A375 (cell line): ENCODE measurements at places on chromosomes 2 and 18. TPM values are rescaled to one million over a fixed set of nuclear protein-coding genes. Genes with fewer than 3 reads are reported as not detected.

The R3HDM1 gene
- 8.5 and 8.9 TPM in 2 replicates for total RNA-seq

The C2orf80 gene
- total RNA-seq: not detected in 2 replicates

The C1QL2 gene
- not detected in 2 replicates for total RNA-seq

The DUSP2 gene
- 17.0 and 18.2 TPM in 2 replicates for total RNA-seq

The GPR35 gene
- 0.16 and 0.19 TPM in 2 replicates for total RNA-seq

The FEV gene
- not detected in 2 replicates for total RNA-seq

The LIMS4 gene
- 0.19 and 0.90 TPM in 2 replicates for total RNA-seq

The RSAD2 gene
- 0.21 TPM in 1 of 2 replicates, not detected in the other for total RNA-seq

The IWS1 gene
- total RNA-seq: 28.0 and 39.9 TPM in 2 replicates

The TCF7L1 gene
- 0.16 TPM in 1 of 2 replicates, not detected in the other for total RNA-seq

The BUB1 gene
- 35.4 and 41.1 TPM in 2 replicates for total RNA-seq

The PSMA8 gene
- not detected in 2 replicates for total RNA-seq

The IL36B gene
- total RNA-seq: not detected in 2 replicates

The FBLN7 gene
- total RNA-seq: 0.11 and 0.21 TPM in 2 replicates

The LOXL3 gene
- total RNA-seq: 158 and 171 TPM in 2 replicates

The ASAP2 gene
- 16.6 and 18.2 TPM in 2 replicates for total RNA-seq

The PROKR1 gene
- total RNA-seq: not detected in 2 replicates

The SCN7A gene
- total RNA-seq: 0.04 TPM in 1 of 2 replicates, not detected in the other

The MIB1 gene
- 18.0 and 24.5 TPM in 2 replicates for total RNA-seq

The GREB1 gene
- total RNA-seq: 0.53 and 1.5 TPM in 2 replicates

The HADHB gene
- total RNA-seq: 60.5 and 60.7 TPM in 2 replicates

The LIPG gene
- 0.38 and 0.72 TPM in 2 replicates for total RNA-seq

The AOX1 gene
- 2.6 and 3.1 TPM in 2 replicates for total RNA-seq

The PDE11A gene
- 0.04 and 0.19 TPM in 2 replicates for total RNA-seq

The NETO1 gene
- total RNA-seq: 2.1 and 2.9 TPM in 2 replicates

The MAP2 gene
- total RNA-seq: 2.9 and 3.5 TPM in 2 replicates

The SERPINB2 gene
- 0.08 and 0.34 TPM in 2 replicates for total RNA-seq

The CABYR gene
- 4.1 and 4.5 TPM in 2 replicates for total RNA-seq

The NEU2 gene
- not detected in 2 replicates for total RNA-seq

The TNFRSF11A gene
- 0.80 and 2.5 TPM in 2 replicates for total RNA-seq

The IFIH1 gene
- 1.5 and 2.9 TPM in 2 replicates for total RNA-seq

The B3GNT7 gene
- total RNA-seq: 47.2 and 52.3 TPM in 2 replicates

The FABP1 gene
- total RNA-seq: 0.30 TPM in 1 of 2 replicates, not detected in the other

The CHRND gene
- not detected in 2 replicates for total RNA-seq

The GPBAR1 gene
- 0.21 TPM in 1 of 2 replicates, not detected in the other for total RNA-seq
